ENCODE measurements at places on chromosomes 13 and 19.
A peak's percentile ranks its signal among the peaks of the same experiment; 100 is the strongest.

DNA sequence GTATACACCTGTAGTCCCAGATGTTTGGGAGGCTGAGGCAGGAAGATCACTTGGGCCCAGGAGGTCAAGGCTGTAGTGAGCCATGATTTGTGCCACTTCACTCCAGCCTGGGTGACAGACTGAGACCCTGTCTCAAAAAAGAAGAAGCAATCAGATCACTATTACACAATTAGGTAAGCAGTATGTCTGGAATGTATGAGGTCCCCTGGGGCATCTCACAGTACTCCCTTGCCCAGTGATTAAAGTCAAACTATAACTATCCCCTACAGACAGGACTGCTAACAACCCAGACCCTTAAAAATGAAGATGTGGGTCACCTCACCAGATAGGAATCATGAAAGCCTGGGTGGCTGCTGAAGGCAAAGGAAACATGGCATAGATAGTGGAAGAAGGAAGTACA, 9.4 kb upstream of the PAN3 start:
- DNase-seq, result no peak

- no peak for DNase-seq
Measured at GRCh38 chr19:33554821-33555220, 33.2 kb upstream of the PEPD start.

DNA sequence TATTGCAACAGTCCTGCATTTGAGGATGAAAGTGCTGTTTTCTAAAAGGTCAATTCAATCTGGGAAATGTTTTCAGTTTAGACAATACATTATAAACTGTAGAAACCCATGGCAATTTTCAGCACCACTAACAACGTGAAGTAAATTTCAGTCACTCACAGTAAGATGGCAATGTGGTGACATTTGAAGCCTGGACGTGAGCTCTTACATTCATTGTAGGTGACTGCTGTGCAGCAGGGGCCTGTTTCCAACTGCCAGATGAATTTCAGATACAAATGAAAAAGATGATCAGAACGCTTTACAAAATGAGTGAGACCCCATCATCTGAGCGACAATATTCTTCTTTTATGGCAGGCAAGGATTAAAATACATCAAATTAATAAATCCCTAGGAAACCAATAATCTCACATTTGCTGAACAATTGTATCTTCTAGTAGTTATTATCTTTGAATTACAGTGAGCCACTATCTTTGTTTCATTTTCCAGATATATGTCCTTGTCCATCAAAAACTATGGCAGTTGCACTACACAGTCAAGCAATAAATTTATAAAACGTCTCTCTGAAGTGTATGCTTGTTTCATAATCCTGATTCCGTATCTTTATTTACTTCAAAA, 1816.8 kb downstream of the OLFM4 start:
- DNase-seq, result no peak

- DNase-seq, result no peak
Measured at GRCh38 chr19:17874758-17875135, 3.0 kb downstream of the SLC5A5 start.

DNA sequence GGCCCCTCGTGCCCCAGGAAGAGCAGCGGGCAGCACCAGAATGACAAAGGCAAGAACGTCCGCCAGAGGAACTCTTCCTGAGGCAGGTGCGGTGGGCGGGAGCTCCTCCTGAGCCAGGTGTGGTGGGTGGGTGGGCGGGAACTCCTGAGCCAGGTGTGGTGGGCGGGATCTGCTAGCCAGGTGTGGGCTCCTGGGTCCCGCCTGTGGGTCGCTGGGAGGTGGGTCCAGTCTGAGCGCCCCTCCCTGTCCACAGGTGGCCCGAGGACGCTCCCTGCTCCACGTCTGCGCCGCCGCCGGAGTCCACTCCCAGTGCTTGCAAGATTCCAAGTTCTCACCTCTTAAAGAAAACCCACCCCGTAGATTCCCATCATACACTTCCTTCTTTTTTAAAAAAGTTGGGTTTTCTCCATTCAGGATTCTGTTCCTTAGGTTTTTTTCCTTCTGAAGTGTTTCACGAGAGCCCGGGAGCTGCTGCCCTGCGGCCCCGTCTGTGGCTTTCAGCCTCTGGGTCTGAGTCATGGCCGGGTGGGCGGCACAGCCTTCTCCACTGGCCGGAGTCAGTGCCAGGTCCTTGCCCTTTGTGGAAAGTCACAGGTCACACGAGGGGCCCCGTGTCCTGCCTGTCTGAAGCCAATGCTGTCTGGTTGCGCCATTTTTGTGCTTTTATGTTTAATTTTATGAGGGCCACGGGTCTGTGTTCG, 7.0 kb upstream of the HCN2 start:
- DNase-seq, result no peak

DNA sequence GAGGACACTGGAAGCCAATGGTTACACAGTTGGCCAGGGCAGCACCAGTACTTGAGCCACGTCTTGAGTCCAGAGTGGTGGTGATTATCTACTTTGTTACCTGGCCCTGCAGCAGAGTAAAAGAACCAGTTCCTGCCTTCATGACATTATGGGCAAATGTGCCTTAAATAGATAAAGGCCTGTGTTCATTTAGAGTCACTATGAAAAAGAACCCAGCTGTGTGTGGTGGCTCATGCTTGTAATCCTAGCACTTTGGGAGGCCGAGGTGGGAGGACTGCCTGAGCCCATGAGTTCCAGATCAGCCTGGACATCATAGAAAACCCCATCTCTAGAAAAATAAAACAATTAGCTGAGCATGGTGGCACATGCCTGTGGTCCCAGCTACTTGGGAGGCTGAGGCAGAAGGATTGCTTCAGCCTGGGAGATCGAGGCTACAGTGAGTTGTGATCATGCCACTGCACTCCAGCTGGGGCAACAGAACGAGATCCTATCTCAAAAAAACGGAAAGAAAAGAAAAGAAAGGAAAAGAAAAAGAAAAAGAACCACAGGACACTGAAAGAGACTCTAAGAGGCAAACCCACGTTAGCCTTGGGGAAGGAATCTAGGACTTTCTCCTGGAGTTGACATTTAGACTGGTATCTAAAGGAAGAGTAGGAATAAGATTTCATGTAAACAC, 3.4 kb upstream of the IRF2BP1 start:
- DNase-seq, result no peak

- DNase-seq, result no peak
Measured at GRCh38 chr19:47106821-47107201, 6.8 kb downstream of the ZC3H4 start.

DNA sequence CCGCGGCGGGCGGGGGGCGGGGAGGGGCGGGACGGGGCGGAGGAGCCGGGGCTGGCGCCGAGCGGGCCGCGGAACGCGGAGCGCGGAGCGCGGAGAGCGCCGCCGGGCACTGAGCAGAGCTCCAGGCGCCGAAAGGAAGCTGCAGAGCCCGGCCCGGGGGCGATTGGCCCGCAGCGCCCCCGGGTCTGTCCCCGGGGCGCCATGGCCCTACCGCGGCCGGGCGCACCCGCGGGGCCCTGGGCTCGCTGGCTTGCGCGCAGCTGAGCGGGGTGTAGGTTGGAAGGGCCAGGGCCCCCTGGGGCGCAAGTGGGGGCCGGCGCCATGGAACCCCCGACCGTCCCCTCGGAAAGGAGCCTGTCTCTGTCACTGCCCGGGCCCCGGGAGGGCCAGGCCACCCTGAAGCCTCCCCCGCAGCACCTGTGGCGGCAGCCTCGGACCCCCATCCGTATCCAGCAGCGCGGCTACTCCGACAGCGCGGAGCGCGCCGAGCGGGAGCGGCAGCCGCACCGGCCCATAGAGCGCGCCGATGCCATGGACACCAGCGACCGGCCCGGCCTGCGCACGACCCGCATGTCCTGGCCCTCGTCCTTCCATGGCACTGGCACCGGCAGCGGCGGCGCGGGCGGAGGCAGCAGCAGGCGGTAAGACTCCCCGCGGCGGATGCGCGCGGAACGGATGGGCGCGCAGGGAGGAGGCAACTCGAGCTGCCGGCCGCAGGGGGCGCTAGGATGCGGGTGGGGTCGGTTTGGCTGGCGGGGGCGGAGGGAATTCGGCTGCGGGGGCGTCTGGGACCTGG, at the start of gene PDE4A:
Gene PDE4A (plus strand): TSS at position 95 of the 796 bp plus-strand sequence. CDS start 227 bp downstream, at position 322.
- peak; percentile 38 for DNase-seq

DNA sequence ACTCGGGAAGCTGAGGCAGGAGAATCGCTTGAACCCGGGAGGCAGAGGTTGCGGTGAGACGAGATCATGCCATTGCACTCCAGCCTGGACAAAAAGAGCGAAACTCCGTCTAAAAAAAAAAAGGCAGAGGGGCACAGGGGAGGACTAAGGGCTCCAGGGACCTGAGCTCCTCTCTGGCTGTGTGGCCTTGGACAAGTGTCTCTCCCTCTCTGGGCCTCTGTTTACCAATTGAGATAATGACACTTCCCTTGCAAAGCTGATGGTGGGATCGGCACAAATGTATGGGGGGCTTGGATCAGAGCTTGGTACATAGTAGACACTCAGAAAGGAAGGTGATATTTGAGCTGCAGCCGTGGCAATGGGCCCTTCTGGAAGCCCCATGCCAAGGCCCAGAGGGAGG, 11.4 kb upstream of the SPACA4 start:
- no peak for DNase-seq

DNA sequence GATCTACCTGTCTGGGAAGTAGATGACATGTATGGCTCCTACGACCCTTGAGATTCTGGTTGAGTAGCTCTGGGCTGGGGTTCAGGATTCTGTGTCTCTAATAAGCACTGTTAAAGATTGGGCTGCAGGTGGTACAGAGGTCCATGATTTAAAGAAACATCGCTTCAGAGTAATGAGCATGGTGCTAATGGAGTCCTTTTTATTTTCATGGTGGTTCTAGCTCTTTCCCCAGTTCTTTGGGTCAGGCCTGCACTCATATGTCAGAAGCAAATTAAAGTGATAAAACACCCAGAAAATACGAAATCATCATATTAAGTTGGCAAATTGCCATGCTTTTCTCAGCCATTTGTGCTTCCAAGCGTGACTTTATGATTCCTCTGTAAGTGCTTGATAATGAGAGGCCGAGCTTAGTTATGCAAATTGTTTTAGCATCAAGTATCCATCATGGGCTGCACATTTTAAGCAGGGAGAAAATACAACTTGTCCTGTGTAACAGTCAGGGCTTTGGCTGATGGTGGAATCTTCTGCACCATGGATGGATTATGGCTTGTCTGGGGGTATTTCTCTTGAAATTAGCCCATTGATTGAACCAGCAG, 45.1 kb downstream of the MTUS2 start:
- DNase-seq, result no peak

GRCh38 chr13:46609726-46610125, 56.8 kb downstream of the LRCH1 start:
- DNase-seq, result no peak

- DNase-seq, result no peak
Measured at GRCh38 chr13:85847012-85847411, 47.8 kb upstream of the SLITRK6 start.

DNA sequence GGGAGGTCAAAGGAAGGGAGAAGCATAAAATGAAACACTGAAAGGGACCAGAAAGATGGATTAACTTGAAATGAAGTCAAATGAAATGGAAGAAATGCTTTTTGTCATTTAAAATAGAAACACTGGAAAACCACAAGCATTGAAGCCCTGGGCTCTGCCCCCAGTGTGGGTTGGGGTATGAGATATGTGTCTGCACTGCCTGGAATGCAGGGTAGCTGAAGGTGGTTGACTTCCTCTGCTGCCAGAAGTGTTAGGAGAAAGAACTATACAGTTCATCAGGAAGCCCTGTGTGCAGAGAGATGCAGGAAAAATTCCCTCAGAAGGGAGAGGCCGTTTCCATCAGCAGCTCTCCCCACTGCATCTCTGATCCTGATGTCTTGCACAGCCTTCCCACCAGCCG, 69.2 kb downstream of the DHRS12 start:
- no peak for DNase-seq

DNA sequence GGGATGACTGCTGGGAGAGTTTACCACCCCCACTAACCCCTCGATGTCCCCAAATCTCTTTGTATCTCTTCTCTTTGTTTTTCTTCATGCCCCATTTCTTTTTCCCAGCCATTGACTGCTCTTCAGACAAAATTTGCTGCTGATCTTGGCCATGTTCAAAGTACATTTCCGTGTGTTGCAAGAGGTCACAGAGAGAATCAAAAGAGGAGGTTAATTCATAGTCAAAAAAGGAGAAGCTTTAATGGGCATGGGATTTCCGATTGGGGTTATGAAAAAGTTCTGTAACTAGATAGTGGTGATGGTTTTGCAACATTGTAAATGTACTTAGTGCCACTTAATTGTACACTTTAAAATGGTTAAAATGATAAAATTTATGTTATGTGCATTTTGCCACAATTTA, 121.1 kb downstream of the FLT1 start:
- no peak for DNase-seq

- DNase-seq, result no peak
Measured at GRCh38 chr13:97855570-97856303, 97.7 kb upstream of the IPO5 start.

- DNase-seq, result no peak
Measured at GRCh38 chr19:45099467-45100191, 6.7 kb downstream of the PPP1R37 start.

GRCh38 chr13:110268576-110269185, 38.3 kb downstream of the COL4A1 start:
- DNase-seq, result no peak

DNA sequence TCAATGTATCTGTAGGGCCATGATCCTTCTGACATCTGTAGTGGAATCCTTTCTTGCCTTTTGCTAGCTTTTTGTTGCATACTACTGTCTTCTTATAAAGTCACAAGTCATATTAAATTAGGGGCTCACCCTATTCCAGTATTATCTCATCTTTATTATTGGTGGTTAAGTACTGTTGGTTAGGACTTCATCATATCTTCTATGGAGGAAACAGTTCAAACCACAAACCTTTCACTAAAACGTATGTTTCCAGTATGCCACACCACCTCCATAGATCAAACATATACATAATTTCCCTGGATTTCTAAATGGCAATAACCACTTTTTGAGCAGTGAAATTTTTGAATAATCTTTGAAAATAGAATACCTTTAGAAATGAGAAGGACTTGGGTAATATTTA, 62.8 kb upstream of the PCDH9 start:
- DNase-seq, result no peak

DNA sequence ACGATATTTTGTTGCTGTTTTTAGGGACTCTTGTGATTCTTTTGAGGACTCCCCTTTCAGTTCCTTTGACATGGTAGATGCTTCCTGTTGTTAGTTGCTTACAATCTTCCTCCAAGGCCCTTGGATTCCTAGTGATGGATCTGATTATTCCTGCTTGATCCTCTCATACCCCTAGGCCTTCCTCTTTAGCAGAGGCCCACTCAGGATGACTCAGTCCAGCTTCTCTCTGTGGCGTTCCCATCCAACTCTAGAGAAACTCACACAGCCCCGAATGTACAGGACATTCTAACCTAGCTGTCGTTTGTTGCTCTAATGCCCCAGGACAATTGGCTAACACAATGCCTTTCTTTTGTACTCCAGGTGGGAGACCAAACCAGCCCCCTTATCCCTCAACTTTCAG, 191.4 kb downstream of the POSTN start:
- no peak for DNase-seq
